ENCODE measurements at places on chromosomes 12 and 14.

GRCh38 chr12:94674835-94675234 is 24.5 kb upstream of the TMCC3 start:
- peak; percentile 39 for DNase-seq

- DNase-seq, result peak; percentile 26
Measured at GRCh38 chr12:108939594-108939993, 59.7 kb downstream of the DAO start.

DNA sequence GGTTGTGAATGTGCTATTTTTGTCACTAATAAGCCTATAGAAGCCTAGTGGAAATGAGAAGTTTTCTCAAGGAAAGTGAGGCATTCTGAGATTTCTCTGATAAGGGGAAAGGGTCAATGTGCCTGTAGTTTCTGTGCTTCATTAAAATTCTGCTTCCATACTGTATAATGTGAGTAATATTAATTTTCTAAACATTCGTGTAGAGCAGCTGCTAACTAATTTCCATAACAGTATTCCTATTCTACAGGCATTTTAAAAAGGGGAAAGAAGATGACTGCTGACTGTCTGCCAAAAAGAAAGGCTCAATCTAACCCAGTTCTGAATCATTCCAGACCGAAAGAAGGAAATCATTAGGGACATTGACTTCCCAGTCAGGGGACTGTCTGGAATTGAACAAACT is 293.3 kb upstream of the TMPO start:
- DNase-seq, result no peak

DNA sequence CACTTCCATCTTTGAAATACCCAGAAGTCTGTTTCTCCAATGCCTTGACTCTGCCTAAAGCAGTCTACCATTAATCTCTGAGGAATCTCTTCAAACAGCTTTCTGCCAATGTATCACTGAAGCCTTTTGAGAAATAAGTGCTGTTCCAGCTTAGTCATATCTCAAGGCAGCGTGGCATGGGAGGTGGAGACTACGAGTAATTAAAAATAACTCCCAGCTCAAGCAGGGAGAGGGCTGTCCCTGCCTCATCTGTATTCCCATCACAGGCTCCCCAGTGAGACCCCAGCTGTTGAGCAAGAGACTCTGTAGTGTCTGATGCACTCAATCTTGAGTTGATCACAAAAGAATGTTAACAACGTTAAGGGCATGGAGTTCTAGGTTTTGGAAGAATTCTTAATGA is 700.6 kb downstream of the DIO2 start:
- no peak for DNase-seq

- no peak for DNase-seq
Measured at GRCh38 chr12:7787574-7788293, 1.5 kb upstream of the NANOG start.

DNA sequence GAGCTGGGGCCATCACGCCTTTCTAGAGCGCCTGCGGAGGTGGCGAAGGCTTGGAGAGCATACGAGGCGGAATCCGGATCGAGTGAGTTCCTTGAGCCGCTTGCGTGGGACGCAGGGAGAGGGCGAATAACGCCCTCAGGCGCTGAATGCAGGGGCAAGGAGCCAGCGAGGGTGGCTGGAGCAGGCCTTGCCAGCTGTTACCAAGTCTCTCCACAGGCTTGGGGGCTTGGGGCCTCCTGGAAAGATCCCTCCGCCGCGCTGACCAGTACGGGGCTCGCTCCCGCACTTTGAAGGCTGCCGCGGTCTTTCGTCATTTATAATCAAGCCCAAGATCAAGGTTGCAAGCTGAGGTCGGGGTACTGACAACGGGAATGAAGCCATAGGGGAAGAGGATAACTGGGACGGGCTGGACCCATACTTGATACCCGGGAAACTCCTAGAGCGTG is 1.2 kb downstream of the FLRT2 start:
- no peak for DNase-seq

DNA sequence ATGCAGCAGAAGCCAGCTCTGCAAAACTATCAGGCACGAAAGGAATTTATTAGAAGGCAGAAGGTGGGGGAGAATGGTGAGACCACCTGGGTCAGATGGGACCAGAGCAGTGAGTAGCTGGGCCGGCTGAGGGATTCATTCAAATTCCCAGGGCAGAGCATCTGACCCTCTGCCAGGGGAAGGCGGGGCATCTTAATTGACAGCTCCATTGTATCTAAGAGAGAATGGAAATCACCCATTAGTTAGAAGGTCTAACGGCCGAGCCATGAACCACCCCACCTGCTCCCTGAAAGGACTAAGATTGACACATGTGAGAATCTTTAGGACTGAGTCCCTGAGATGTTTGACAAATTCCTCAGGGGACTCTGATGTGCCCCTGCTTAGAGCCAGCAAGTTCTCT is 83.7 kb downstream of the PHETA1 start:
- DNase-seq, result no peak

GRCh38 chr14:66000766-66001165 is 485.4 kb upstream of the CCDC196 start:
- no peak for DNase-seq

GRCh38 chr14:49092345-49092744 is 493.8 kb downstream of the RPS29 start:
- DNase-seq, result no peak

DNA sequence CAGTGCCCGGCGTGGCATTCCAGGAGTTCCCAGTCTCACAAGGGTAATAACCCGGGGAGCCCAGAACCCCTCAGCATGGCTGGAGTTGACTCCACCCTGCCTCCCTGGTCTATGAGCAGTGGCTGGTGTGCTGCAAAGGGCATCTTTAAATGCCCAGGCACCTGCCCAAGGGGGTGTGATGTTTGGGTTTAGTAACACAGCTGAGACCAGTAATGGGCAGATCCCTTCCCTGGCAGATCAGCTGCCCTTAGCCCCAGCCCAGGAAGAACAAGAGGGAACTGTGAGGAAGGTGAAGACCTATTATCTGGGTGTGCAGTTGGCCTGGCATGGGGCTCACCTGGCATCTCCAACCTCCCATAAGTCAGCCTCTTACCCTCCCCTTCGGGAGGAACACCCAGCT is 35.9 kb downstream of the RBM19 start:
- DNase-seq, result no peak

All from pons (tissue), 1 donor.